Stimulated activated CD4-positive, alpha-beta T cell treated with anti-CD3 and anti-CD28 coated beads, Interleukin-1b, Interleukin-23, amount 100 ng/mL, for 48 hours (primary cell): ENCODE measurements at places on chromosomes 1 and 21.

DNA sequence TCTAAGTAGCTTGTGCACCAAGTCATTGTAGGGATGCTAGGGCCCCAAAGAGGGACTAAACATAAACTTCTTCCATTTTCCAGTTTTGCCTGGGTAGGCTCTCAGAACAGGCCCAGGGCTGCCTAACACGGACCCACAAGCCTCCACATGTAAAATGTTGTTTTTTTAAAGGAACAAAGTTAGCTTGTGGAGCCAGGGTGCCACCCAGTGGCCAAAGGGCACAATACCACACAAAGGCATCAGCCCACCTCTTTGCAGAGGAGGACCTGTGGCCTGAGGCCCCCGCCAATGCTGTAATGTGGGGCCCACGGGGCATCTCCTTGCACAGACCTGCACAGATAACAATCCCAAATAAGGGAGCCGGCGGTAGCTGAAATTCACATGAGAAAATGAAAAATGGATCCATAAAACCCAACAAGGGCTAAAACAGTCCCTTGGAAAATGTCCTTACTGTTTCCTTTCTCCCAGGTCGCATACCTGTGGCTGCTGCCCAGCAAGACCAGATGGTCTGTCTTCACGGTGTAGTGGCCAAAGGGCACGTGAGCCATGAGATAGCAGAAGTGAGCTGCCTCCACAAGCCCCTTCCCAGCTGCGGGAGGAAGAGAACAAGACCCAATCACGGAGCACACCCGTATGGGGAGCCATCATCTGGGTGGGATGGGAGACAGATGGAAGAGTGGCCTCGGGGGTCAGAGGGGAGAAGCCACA is 23.8 kb downstream of the SEC16B start:
- peak; percentile 32 for DNase-seq

GRCh38 chr1:97160818-97161217 is 439.2 kb downstream of the PTBP2 start:
- no peak for DNase-seq

DNA sequence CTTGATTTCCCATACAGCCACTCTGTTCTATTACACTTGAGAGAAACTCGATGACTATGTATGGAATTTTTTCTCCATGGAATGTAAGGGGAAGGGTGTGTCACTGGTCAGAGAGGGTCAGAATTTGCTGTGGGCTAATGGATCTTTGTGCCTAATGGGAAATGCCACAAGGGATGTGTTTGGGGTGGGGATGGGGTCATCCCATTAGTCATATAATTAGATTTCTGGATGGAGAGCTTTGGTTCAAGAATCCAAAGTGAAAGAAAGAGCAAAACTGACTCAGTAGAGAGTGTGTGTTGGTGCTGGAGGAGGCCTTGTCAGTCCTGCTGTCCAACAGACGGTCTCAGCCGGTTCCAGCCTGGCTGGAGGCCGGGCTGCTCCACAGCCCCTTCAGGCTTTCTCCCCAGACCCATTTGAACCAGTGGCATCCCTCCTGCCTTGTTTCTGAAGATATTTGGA is 86.4 kb downstream of the LAMC2 start:
- no peak for DNase-seq

DNA sequence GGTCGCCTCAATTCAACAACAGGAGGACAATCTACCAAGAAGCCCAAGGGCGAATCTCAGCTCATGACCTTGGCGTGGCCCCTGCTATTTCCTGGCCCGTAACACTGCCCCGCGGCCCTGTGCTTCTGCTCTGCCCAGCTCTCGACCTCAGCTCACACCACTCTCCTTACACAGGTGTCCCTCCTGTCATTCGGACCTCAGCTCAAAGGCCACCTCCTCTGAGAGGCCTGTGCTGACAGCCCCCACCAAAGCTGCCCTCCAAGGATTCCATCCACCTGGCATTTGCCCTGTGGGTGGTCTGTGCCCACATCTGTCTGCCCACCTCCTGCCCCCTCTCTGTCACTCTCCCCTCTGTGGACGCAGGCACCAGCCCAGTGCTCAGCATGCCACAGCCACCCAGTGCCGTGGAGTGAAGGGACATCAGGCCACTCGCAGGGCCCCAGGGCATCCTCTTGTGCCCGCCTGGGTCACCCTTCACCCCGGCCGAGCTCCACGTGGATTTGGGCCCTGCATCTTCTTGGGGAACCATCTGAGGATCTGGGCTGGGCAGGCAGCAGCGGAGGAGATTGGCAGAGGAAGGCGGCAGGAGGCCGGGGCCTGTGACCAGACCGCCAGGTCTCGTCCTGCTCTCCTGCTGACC is 70.3 kb downstream of the DHRS3 start:
- DNase-seq = no peak

- DNase-seq = peak; percentile 59
Measured at GRCh38 chr1:30778154-30778978, 20.8 kb upstream of the LAPTM5 start.

- no peak for DNase-seq
Measured at GRCh38 chr1:92136341-92136740, 56.2 kb downstream of the BTBD8 start.

DNA sequence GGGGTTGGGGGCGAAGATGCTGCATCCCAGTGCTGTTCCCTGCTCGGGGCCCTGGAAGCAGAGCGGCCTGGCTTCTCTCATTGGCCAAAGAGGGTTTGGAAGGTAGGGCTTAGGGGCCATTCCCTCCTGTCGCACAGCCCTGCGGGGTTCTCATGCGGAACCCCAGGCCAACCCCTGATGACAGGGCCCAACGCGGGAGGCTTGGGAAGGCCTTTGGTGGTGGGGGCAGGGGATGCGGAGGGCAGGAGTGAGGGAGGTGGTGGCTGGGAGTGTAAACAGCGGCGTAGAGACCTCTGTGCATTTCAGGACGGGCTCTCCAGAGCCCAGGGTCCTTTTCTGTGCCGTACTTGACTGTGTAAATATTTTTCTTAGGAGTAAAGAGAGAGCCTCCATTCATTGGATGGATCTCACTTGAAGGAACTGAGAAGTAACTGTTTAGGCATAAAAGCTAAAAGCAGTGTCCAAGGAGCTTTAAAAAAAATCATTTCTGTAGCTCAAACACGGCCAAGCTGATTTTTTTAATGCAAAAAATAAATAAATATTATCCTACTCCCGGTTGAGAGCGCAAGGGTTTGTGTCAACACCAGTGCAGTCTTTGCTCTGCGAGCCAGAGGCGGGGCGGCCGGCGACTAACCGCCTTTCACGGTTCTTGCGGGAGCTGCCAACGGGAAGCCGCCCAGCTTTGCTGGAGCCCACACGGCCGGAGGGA is 169.1 kb downstream of the PRDM16 start:
- DNase-seq = no peak

DNA sequence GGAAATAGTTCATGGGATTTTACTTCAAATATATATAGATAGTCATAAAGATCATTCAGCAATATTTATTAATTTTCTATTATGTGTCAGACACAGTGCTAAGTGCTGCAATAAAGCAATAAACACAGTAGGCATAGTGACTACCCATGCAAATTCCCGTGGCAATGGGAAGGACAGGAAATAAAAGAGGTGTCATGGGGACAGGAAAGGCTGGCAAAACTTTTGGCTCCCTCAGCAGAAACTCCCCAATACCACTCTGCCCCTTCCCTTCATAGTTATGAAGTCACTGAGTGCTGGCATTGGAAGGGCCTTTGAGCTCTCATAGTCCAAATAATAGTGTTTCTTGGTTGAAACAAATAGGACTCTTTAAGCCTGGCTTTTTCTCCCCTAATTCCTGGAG is 104.4 kb upstream of the DPT start:
- DNase-seq = no peak

DNA sequence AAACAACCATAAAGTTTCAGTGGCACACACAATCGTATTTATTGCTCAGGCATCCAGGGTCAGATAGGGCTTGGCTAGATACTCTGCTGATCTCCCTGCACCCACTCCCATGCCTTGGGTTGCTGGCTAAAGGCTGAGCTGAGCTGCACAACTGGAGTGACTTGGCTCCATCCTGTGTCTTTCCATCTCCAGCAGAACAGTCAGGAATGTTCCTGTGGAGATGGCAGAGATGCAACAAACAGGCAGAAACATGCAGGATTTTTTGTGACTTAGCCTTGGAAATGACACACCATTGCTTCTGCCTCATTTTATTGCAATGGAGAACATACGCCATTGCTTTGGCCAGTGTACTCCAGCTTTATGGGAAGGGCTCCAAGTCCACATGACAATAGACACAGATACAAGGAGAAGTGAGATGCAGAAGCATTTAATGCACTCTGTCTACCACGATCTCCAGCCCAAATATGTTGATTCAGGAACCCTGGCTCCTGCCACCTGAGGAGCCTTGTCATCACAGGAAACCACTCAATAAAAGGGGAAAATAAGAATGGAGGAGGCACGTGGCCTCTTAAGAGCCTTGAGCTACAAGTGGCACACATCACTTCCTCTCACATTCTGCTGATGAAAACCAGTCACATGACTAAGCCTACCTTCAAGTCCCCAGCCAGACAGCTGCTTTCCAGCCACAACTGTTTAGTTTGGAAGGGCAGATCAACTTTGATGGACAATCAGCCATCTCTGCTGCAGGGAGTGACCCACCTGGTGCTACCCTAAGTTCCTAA is 10.1 kb upstream of the GUCA2B start:
- DNase-seq = no peak

DNA sequence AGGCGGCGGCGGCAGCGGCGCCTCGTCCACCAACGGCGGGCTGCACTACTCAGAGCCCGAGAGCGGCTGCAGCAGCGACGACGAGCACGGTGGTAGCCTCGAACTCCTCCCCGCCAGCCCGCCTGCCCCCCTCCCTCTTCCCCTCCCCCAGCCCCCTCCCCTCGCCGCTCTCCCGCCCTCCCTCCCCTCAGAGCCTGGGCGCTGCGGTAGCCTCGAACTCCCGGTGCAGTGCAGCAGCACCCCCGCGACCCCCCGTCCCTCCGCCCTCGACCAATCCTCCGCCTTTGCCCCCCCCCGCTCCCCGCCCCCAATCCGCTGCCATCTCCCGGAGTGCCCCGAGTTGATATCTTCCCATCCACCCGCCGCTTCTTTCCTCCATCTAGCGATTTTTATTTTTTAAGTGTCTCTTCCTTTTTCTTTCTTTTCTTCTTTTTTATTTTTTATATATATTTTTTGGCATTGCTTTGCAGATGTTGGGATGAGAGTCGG is 516 bp downstream of the RCOR3 start:
- no peak for DNase-seq

DNA sequence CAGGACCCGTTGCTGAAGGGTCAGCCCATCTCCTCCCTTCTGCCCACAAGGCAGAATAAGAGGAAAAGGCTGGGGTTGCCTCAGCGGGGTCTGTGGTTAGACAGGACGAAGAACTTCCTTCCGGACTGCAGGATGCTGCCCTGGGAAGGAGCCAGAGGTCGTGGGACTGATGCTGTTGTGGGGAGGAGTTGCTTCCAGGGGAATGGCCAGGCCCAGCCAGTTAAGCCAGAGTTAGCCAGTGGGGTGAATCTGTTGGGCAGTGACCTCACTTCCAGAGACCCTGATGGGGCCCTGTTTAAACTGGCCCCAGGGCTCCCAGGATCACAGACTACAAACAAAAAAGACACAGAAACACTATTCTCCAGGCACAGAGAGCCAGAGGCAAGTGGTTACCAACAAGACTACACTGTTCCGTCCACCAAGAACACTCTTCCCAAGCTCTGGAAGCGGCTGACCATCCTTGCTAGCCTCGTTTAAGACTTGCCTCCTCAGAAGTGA is 13.0 kb downstream of the FAM229A start:
- no peak for DNase-seq

GRCh38 chr1:160353223-160353622 is 10.0 kb downstream of the NCSTN start:
- DNase-seq = no peak

- no peak for DNase-seq
Measured at GRCh38 chr1:159929155-159930051, 4.1 kb upstream of the TAGLN2 start.

DNA sequence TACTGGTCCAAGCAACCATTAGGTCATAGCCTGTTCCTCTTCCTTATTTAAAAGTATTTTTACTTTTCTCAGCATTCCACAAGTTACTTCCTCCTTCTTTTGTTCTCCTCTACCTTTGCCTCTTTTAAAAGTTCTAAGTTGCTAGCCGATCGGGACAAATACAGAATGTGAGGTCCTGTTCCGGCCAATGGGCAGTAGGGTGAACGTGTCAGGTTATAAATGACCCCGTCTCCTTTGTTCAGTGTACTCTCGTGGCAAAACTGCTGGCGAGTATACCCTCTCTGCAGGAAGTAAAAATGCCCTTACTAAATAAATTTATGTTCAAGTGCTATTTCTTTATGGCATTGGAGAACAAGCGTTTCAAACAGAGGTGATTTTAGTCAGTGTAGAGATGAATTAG is 2.5 kb downstream of the ADCY10 start:
- no peak for DNase-seq

DNA sequence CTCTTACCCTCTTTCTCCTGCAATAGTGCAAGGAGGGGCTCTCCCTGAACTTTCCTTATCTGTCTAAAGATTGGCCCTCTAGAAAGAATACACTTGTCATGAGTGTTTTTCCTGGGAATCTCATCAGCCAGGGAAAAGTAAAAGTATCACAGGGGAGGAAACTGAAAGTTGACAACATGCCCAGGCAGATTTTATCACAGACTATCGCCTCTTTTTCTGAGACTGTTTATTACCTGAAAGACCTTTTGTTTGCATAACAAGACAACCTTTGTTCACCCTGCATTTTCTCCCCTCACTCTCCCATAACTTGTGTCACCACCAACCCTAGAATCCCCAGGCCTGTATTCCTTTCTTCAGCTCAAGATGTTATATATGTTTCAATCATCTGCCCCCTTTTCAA is 794.7 kb upstream of the ADAMTS5 start:
- DNase-seq = no peak

GRCh38 chr1:29789221-29789909 is 553.0 kb downstream of the PTPRU start:
- no peak for DNase-seq
